ENCODE measurements at places on chromosomes 7 and 10. TPM values are rescaled to one million over a fixed set of nuclear protein-coding genes. Genes with fewer than 3 reads are reported as not detected.

Gene HOXA11
- not detected for total RNA-seq

Gene AKR1C8
- total RNA-seq, result not detected

Gene SYNPO2L
- total RNA-seq, result not detected

Gene CALML3
- total RNA-seq, result not detected

Gene TAS2R3
- 6.6 TPM for total RNA-seq

DNA sequence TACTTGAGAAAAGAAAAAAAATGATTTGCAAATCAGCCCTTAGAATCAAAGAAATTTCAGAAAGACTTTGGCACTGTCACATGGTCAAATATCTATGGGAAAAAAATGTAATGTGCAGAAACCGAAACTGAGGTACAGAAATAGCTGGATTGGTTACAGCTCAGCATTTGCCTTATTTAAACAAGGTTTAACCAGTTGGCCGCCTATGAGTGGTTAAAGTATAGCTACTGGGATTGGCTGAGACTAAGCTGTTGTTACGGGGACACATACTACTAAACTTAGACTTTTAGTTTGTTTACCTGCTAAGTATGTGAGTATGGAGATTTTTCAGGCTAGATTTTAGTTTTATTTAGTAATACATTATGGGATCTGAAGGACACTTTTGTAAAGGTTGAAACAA lies 38.6 kb downstream of the SFTPD start:
- no peak for DNase-seq

- DNase-seq, result no peak
These were observed 17.5 kb downstream of the TUBAL3 start for GRCh38 chr10:5387169-5387568.

GRCh38 chr10:78691301-78692030 lies 377.3 kb upstream of the ZMIZ1 start:
- no peak for DNase-seq

DNA sequence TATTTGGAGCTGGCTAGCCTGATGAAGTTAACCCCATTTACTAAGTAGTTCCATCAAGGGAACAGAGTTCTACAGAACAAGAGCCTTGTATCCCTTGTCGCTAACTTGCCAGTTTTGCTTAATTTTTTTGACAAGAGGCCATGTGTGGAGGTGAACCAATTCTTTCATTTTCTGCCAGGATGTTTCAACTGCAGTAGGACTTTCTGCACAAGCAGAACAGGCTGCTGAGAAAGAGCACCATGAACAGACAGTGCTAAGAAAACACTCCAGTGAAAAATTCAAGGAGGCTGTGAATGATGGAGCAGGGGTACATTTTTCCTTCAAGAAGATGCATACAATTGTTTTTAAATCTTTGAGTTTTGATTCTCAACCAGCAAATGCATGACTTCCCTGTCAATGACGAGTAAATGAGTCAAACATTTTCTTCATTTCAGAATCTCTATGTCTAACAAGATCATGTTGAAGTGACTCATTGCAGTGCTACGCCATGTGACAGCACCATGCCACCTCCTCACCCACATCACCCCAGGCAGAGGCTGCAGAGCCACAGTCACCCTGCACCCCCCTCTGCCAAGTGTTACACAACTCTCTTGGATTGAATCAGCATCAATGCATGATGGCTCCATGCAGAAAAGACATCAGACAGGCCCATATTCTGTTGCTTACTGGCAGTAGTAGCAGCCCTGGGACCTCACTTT lies 193.1 kb downstream of the COBL start:
- DNase-seq, result no peak

DNA sequence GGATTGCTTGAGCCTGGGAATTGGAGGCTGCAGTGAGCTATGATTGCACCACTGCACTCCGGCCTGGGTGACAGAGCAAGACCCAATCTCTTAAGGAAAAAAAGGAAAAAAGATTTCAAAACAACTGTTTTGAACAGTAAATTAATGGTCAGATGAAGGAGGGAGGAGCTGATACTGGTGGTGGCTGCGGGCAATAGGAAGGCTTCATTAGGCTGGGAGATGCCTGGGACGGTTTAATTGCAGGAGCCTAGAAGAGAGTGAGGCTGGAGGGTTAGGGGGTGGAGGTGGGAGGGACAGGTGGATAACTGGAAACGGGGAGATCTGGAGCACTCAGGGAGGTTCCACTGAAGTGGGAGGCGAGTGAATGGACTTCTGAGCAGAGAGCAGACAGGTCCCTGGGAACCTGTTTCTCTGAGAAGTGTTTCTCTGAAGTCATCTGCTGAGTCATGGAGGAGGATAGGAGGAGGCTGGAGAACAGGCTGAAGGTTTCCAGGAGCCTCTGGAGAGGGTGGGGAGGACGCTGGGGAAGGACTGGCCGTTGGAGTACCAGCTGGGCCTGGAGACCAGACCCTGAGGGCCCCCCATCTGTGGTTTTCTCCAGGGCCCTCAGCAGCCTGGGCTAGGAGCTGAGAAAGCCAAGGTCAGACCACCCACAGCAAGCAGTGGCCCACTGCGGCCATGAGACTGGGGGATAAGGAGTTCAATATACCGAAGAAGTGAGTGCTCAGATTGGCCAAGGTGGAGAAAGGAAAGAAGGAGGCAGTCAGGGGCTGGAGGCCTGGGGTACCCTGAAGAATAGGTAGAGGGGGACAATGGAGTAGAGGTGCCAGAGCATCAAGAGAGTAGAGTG lies 14.4 kb upstream of the YWHAG start:
- DNase-seq, result no peak

DNA sequence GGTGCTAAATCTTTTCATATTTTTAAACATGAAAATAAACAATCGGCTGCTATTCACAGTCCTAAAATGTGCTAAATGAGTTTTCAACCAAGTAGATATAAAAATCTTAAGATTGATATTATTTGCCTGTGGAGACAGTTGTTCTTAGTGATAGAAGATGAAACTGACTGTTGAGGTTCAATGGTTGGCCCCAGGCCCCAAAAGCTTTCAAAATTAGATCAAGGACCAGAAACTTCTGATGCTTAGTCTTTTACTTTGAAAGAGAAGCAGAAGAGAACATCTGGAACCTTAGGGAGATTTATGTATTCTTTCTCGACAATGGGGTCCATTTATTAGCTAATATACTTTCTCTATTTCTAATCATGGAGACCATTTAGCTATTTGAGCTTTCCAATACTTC lies 155.8 kb downstream of the REEP3 start:
- DNase-seq, result no peak

GRCh38 chr10:126496771-126497545 lies 108.7 kb upstream of the ADAM12 start:
- DNase-seq, result no peak

DNA sequence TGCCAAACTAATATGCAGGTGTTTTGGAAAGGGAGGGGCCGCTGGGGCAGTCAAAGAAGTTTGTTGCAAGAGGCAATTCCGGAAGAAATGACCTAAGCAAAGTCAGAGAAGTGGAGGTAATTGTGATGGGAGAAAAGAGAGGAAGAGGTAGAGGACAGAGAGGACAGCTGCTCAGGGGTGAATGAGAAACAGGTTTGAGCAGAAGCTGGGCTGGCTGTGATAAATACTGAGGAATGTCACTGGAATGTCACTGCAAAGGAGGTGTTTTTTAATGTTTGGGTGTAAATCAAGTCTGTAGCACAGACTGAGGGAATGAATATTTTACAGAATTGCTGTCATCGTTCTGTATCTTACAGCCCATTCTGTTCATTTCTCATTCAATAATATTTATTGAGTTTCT lies 207.2 kb downstream of the DPP6 start:
- no peak for DNase-seq

DNA sequence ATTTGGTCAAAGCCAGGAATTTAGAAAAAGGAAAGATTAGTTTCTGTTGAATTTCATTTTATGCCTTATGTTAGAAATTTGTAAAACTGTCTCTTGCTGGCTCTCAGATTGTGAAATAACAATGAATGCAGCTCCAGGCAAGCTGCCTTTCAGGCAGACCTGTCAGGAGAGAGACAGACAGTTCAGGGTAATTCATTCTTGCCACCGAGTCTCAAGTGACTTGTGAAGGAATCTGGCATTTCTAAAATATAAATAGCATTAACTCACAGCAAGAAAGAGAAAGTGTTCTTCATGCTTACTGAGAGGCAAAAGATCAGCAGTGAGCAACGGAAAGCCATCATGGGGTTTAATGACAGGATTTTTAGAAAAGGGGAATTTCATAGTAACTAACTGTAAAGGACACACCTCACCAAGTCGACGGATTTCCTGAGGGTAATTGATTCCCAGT lies 442.3 kb upstream of the AKR1E2 start:
- DNase-seq, result no peak

GRCh38 chr10:35384265-35384868 lies 48.1 kb downstream of the CCNY start:
- DNase-seq, result no peak

DNA sequence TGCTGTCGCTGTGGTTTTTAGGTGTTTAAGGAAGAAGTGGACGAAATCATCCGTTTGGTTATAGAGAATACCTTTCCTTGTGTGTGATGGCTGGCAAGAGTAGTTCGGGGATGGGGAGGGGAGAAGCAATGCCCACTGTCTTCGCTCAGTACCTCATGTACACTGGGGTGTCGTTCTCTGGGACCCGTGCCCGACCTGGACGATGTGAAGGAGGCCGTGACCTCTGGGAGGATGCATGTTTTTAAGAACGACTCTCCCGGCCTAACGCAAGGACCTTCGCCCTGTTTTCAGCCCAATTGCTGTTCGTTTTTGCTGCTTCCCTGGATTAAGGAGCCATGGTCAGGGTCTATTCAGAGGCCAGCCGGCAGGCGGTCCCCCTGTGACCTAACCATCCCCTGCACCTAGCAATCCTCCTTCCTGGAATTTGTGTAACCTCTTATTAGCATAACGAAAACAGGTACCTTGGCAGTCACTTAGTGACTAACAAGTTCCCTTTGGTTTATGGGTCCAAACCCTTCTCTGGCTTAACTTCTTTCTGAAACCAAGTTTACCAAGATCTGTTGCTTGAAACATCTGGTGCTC lies 1.3 kb downstream of the NFE2L3 start:
- no peak for DNase-seq

GRCh38 chr7:47148536-47149207 lies 433.2 kb downstream of the TNS3 start:
- no peak for DNase-seq

- DNase-seq, result peak; percentile 75
These were observed 188.9 kb downstream of the SKIDA1 start for GRCh38 chr10:21336476-21337170.

- no peak for DNase-seq
These were observed 173.5 kb downstream of the KCNMA1 start for GRCh38 chr10:77463967-77464745.

- DNase-seq, result no peak
These were observed 20.0 kb downstream of the TNS3 start for GRCh38 chr7:47561715-47562446.

DNA sequence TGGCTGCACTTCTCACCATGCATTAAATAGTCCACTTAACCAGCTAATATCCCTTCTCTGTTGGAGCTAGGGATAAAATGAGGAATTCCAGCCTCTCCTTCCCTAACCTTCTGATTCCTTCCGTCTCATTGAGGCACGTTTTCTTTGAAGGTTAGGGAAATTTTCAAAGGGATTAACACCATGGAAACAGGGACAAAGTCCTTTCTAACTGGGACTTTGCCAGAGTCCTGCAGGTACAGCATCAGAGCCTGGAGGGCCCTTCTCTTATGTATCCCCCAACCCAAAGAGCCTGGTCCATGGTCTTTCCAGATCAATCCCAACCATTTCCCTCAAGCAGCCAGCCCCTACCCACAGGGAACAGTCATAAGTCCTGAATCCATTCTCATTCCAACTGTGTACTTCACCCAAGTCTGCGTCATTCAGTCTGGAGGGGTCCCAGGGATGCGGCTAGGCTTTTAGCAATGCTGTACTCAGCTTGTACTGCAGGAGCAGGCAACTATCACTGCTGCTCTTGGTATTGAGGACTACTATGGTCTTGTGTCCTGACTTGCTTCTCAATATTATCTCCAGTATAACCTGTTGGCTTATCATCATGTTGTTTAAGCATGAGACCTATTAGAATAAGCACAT lies 34.6 kb upstream of the CROT start:
- DNase-seq, result no peak

GRCh38 chr7:107069457-107069856 lies 25.0 kb downstream of the PRKAR2B start:
- no peak for DNase-seq

DNA sequence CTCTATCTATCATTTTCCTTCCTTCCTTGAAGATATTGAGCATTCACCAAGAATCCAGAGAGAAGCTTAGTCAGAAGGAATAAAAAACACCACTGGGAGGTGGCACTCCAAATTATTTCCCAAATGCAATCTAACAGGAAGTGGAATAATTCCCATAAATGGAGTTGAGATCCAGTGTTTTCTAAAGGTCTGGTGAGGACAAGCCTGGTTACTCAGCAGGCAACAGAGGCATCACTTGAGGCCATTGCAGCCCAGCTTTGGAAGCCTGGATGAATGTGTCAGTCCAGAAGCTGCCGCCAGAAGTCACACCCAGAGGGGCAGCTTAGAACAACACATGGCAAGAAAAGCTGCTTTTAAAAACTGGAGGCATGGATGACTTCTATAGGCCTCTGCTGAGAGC lies 288.9 kb upstream of the KLF6 start:
- no peak for DNase-seq

- no peak for DNase-seq
These were observed 86.7 kb downstream of the ARHGAP22 start for GRCh38 chr10:48517911-48518811.

All from ascending aorta (tissue), 2 donors.